Cortex of kidney (tissue), 1 donor: ENCODE measurements at places on chromosomes 11 and 22.

GRCh38 chr11:92511522-92512203, 287.0 kb downstream of the FAT3 start:
- no peak for DNase-seq

GRCh38 chr11:112310848-112311247, 50.2 kb upstream of the PLET1 start:
- DNase-seq: no peak

DNA sequence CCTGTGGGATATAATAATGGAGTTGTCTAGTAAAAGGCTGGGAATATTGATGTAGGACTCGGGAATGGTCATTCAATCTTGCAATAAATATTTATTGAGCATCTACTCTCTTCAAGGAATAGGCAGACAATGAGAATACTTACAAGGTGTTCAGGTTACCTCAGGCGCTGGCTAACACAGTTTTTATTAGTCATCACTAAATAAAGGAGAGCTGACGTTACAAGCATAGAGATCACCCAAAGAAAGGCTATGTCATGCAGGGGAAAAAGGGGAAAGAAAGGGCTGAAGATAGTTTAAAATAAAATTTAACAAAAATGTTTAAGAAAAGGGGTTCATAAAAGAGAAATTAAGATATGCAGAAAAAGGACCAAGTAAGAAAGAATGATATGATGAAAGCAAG, 15.8 kb upstream of the CTSC start:
- DNase-seq: no peak

- DNase-seq: no peak
Measured at GRCh38 chr11:35855671-35856070, 88.2 kb upstream of the LDLRAD3 start.

- no peak for DNase-seq
Measured at GRCh38 chr11:59615120-59615636, 396 bp downstream of the OSBP start.

- DNase-seq: no peak
Measured at GRCh38 chr22:33746501-33746928, 173.8 kb downstream of the LARGE1 start.

DNA sequence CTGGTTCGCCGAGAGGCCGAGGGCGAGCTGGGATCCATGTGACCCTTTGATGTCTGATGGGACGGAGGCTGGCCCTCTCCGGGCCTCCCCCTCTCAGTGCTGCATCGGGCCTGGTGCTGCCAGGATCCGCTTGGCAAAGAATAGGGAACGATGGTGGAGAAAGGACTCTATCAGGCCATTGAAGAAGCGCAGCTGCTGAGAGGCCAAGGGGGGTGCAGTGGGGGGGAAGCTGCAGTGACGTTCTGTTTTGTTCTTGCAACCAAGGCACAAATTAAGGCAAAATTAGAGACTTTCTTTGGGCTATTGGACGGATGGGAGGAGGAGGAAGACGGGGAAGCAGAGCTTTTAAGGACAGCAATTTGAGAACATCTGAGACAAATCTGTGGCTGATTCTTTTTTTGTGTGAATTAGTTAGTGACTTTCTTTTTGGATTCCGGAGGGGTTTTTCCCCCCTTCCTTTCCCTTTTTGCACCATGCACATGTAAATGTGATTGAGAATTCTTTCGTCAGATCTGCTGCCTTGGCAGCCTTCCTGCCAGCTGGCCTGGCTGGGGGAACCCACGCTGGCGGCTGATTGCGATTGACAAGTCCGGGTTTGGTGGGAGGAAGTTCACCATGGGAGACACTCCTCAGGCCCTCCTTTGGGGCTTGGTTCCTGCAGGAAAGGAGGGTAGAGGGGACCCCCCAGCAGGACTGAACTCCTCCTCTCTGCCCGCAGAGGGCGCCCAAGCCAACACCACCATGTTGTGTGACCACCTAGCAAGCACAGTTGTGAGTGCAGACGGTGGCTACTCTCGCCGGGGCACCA, 214.6 kb downstream of the NTM start:
- DNase-seq: no peak

DNA sequence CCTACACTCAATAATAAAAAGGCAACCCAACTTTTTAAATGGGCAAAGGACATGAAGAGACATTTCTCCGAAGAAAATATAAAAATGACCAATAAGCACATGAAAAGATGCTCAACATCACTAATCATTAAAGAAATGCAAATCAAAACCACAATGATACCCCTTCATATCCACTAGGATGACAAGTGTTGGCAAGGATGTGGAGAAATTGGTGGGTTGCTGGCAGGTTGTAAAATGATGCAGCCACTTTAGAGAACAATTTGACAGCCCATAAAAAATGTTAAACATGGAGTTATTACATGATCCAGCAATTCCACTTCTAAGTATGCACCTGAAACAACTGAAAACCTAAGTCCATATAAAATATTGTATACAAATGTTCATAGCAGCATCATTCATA, 73.2 kb upstream of the LMO2 start:
- DNase-seq: no peak

- no peak for DNase-seq
Measured at GRCh38 chr11:134559602-134559962, 147.5 kb upstream of the B3GAT1 start.

- no peak for DNase-seq
Measured at GRCh38 chr22:28833276-28833923, 33.0 kb upstream of the XBP1 start.

DNA sequence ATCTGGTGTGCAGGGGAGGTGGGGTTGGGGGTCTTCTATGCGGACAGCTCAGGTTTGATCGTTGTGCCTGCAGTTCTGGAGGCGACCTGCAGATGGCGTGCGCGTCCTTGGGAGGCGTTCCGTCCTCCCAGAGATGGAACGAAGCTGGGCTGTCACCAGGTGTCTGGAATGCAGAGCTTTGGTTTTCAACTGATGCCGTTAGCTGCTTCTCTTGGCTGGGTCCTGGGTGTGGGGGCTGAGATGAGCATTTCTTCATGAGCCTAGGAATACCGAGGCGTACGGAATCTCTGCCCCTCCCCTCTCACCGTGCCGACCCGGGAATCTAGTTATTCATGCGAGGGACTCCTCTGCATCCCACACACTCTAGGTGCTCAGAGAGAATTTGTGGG, 98.6 kb downstream of the CEP164 start:
- no peak for DNase-seq

DNA sequence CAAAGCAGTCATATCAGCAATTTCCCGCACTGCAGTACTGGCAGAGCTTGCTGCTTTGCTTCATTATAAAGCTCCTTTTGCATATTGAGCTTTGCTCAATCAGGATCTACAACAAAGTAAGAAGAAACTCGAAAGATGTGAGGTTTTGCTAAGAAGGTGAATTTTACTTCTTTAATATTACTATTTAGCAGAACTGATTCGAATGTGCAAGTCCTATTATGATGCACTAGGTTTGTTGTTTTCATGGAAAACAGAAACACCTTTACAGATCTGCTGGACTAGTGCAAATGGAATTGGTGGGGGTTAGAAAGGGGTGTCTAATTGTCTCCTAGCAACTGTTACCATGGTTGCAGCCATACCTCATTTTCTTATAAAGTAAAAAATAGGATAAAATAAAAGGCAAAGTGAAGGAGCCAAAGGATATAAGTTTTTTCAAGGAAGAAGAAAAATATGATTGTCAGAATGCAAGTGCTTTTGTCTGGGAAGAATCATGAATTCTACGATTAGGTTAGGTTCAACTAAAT, 153.2 kb downstream of the MSANTD4 start:
- no peak for DNase-seq

DNA sequence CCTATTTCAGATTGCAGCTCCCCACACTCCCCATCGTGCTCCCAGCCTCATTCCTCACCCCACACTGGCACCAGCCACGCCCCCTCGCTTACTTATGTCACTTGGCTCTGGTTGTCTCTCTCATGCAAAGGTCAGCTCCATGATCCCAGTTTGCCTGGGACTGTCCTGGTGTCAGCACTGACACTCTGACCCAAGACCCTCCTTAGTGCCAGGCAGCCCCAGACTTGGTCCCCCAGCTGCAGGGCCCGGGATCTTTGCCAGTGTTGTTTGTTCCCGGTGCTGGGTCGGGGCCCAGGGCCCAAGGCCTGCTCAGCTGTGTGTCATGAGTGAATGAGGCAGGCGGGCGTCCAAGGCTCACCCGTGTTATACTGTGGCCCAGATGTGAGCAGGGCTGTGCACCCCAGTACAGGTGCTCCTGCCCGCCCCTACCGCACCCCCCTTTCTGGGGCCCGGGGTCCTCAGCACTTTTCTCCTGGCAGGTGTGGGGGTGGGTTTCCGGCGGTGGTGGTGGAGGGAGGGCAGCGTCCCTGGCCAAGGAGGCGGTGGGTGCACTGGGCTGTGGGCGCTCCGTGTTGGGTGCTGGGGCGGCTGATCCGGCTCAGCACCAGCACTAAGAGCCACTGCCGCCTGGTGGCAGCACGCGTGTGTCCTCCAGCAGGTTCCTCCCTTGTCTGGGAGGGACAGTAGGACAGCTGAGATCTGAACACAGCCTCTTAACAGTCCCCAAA, 19.5 kb downstream of the IL17REL start:
- no peak for DNase-seq

GRCh38 chr22:29994027-29994715, 86.1 kb upstream of the HORMAD2 start:
- DNase-seq: no peak

- DNase-seq: no peak
Measured at GRCh38 chr22:19674129-19674928, 40.0 kb upstream of the SEPTIN5 start.
